ENCODE measurements at places on chromosomes 16 and 17.

- DNase-seq = no peak
Measured at GRCh38 chr16:19292186-19292585, 6.7 kb downstream of the CLEC19A start.

DNA sequence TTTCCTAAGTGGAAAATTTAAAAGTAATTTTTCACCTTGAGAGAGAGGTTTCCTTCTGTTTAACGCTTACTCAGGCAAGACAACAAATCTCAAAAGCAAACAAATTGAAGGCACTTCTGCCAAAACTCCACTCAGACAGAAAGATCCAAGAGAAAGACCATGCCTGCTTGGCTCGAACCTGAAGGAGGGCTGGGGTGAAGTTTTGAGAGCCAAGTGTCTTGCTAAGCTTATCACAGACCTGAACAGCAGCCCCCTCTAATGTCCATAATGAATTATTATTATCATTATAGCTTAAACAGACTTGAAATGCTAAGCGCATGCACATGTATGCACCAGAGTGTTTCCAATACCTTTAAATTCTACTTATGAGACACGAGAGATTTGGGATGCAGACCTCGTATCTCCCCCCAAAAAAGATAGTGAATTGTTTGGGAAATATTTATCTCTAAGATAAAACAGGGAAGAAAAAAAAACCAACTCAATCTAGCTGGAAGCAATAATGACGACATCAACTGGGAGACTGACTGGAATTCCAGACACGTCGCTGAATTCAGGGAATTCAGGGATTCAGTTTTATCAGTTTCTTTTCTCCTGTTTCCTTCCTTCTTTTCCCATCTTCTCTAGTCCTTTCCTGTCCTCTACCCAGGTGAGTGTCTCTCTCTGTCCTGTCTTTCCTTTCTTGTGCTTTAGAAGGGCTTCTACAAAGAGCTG lies 473.2 kb downstream of the RBFOX1 start:
- DNase-seq = no peak

DNA sequence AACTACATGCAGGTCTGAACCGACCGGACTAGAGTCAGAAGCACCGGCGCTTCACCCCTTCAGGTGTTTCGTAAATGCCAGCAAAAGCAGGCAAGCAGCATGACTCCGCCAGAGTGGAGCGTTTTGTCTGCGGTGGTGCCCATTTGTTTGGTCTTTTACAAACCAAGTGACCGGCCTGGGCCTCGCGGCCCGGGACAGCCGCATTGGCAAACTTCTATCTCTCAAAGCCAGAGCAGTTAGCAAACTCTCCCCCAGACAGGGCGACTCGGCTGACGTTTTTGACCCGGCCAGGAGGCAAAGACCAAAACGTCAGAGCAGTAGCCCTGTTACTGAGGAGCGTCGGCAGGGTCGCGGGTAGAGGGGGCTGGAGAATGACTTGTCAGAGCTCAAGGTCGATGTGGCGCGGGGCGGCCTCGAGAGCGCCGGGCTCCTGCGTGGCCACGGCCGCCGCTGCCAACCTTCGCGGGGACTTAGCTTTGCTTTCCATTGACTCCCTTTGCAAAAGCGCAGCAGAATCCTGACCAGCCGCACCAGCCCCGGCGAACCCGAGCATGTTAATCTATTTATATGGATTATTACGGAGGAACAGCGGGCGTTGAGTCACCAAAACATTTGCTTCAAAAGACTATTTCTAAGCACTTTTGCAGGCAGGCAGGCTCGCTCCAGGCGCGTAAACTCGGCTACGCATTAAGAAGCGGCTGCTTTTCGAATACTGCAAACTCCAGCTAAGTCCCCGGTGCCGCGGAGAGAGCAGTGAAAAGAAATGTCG lies 763 bp upstream of the SOX9 start:
- DNase-seq = peak; percentile 31

GRCh38 chr16:84574191-84574590 lies 43.7 kb downstream of the COTL1 start:
- DNase-seq = no peak

- no peak for DNase-seq
Measured at GRCh38 chr16:30443631-30444030, 2.0 kb downstream of the SEPHS2 start.

DNA sequence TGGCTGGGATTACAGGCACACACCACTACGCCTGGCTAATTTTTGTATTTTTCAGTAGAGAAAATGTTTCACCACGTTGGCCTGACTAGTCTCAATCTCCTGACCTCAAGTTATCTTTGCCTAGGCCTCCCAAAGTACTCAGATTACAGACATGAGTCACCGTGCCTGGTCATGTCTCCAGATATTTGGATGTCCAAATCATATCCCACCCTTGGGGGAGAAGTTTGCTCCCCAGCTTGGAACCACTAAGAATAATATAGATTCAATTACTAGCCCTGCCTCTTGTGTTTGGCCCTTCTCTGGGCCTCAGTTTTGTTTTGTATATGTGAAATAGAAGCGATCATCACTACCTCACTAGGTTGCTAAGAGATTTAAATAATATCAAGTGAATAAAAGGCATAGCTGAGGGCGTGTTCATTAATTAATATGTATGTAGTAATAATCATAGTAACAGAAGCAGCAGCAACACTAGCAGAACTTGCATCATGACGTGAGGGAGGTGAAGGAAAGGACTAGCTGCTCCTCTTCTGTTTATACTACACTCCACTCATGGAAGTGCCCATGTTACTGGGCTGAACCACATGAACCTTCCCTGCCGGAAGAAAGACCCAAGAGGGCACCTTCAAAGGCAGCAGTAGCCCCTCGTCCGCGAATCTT lies 253.6 kb upstream of the XYLT1 start:
- no peak for DNase-seq

GRCh38 chr16:47059991-47060390 lies 83.8 kb downstream of the NETO2 start:
- no peak for DNase-seq

DNA sequence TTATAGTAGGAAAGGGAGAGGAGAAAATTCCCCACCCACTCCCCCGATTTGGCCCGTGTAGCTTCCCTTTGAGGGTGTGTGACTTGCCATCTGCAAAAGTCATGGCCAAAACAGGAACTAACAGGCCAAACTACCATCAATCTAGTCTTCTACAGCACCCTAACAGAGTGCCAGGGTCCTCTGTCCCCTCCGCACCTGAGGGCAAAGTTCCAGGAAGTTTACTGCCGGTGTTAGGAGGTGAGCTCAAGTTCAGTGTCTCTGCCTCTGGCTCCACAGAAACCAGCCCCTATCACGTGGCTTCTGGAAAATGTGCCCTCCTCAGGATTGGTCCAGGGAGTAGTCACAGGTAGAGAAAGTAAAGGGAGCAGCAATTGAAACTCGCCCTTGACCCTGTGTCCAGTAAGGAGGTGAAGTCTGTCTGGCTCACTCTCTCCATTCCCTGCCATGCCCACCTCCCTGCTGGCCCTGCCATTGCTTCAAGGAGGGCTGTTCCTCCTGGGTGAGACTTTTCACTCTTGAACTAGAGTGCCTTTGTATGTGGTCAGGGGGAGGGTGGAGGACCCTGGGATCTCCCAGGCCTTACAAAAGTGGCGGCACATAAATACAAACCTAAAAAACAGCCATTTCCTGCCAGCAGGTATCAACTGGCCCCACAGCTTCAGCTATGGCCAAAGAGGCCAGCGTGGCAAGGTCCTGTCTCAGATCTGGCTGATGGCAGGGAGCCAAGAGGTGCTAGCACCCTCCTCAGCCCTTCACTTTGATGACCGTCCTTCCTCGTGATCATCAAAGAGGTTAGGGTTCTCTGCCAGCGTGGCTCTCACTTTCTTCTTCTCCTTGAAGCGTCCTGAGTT lies 5.3 kb downstream of the PRR15L start:
- no peak for DNase-seq

GRCh38 chr17:32609085-32609484 lies 122.3 kb downstream of the CDK5R1 start:
- peak; percentile 67 for DNase-seq

DNA sequence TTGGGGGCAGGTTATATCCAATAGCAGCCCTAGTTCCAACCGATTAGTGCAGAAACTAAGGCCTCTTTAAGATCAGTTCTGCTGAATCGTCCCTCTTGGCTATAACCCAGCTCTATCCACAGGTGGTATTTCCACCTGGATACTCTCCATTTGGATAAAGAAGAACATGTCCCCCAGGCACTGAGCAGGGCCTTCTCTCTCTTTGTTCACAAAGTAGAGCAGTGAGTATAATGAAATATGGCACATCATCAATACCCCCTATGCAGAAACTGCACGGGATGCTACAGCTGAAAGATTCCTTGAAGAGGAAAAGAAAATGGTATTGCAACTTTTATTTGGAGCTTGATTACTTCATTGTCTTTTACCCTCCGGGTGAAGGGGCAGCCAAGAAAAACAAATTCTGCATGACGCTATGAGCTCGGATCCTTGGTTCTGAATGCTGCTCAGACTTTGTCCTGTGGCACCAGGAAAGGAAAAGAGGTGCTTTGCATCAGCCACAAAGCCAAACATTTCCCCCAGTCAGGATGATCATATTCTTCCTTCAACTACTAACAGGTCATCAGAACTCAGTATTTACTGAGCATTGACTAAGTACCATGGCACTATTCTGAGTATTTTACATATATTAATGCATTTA lies 399.7 kb downstream of the NPIPA8 start:
- DNase-seq = no peak

DNA sequence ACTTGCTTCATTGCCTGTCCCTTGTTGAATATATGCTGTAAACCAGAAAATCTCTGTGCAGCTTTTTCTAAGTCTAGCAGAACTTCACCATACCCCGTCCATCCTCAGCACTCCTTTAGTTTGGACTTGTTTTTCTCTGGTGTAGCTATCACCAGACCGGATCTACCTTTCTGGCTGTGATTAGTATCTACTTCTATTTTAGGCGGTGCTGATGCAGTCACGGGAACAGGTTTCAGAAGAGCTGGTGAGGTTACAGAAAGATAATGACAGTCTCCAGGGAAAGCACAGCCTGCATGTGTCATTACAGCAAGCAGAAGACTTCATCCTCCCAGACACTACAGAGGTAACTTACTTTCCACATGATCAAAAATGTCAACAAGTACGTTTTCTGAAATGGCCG lies 46.4 kb downstream of the NUP88 start:
- DNase-seq = peak; percentile 22

DNA sequence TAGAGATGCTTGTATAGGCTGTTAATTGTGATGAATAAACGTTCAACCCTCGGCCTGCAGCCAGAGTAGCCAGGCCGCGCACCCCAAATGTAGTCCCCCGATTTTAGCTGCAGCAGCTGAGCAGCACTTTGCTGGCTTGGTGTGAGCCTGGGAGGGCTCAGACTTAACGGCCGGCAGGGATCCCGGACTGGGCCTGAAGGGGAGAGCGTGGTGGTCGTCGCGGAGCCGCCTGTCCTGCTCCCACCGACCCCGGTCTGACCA lies 11.9 kb downstream of the ZNF629 start:
- no peak for DNase-seq

GRCh38 chr16:24045641-24046040 lies 209.9 kb downstream of the PRKCB start:
- DNase-seq = no peak

DNA sequence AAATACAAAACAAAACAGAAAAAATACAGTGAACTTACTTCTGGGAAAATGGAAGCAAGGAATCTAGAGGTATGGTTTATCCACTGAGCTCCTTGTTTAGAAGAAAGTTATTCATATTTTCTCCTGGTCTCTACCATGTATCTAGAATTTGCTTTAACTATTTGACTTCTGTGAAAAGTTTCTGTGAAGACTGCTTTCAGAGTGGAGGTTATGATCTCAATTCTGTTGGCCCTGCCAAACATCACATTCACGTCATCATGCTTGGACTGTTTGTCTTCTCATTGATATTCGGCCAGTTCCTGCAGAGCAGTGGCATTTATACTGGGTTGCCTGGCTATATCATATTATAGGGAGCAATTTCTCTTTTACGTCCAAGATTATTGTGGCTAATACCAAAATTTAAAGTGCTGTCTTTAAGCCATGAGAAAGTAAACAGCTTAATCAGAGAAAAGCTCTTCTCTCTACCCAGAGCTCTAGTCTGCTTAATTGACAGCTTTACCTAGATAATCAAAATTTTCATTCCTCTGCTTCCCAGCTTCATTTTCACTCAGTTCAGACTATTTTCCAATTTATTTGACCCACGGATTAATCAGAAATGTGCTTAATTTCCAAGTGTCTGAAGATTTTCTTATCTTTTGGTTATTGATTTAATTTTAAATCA lies at the start of gene ABCA8:
Gene ABCA8 (minus strand): TSS at position 212 of the 661 bp plus-strand sequence. CDS start 13,358 bp downstream, outside the sequence.
- DNase-seq = no peak

GRCh38 chr17:55484575-55484974 lies 26.7 kb downstream of the SMIM36 start:
- DNase-seq = no peak

GRCh38 chr17:77966476-77966875 lies 8.0 kb downstream of the TNRC6C start:
- DNase-seq = no peak

DNA sequence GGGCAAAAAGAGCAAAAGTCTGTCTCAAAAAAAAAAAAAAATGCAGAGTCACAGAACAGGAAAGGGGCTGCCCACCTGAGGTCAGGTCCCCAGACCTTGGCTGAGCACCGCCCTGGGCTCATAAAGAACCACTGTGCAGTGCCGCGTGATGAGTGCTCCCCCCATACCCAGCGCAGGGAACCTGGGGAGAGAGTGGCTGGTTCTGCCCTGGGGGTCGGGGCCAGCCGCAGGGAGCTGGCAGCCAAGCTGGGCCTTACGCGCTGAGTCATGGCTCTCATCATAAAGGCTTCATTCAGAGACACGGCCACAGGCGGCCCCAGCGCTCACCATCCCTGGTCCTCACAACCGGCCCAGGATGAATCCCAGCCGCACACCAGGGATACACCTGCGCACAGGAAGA lies 80.7 kb downstream of the RAB11FIP4 start:
- DNase-seq = no peak

DNA sequence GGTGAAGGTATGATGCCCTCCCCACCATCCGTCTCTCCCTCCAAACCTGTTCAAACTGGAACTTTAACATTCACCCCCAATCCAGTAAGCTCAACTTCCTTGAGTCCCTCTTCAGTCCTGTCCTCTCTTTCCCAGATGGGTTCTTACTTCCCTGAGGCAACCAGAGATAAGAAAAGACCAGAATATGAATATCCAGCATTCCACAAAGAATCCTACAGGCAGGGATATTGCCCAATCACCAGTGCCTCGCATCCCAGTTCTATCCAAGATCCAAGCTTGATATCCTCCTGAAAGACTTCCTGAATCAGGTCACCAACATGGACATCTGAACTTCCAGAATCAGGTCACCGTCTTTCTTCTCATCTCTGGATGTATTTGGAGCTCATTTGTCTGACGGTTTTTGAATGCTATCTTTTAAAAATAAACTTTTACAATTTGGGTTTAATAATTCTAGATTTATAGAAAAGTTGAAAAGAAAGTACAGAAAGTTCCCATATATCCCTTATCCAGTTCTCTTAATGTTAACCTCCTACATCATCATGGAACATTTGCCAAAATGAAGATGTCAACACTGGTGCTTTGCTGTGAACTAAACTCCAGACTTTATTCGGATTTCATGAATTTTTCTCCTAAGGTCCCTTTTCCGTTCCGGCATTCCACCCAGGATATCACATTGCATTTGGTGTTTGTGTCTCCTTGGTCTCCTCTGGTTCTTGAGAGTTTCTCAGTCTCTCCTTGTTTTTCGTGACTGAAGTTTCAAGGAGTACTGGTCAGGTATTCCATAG lies 13.7 kb upstream of the COL1A1 start:
- DNase-seq = no peak
